ENCODE measurements at places on chromosomes 16 and 17.

DNA sequence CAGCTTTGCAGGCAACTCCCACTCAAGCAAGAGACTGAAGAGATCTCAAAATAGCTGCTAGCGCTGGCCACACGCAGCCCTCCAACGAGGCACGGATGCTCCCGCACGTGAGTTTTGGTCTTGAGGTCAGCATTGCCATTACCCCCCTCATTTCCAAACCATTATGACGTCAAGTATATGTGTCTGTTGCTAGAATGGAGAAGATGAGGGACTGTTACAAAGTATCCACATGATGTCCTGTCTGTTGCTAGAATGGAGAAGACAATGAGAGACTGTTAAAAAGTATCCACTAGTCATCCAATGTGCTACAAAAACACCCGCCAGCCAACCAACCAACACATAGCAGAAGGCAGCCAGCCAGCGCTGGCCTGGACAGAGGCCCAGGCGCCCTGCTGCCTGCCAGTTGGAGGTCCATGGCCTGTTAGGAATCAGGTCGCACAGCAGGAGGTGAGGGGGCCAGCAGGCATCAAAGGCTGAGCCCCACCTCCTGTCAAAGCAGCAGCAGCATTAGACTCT lies 24.8 kb downstream of the KLHDC4 start:
- DNase-seq = no peak

DNA sequence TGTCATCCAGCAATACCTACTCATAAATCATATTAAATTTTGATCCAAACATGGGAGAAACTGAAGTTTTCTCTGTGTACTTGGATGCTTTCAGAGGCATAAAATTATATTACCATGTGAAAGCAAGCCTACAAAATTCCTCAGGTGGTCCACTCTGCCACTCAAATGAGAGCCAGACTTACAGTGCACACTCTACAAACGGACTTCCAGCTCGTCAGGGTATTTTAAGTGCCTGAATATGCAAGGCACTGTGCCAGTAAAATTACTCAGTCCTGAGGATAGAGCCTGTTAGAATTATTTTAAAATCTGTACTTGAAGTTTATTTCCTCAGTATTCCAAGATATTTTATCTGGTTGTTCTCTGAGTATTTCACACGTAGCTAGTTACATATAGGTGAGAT lies 54.5 kb downstream of the TENT4B start:
- DNase-seq = no peak

GRCh38 chr16:84955427-84955826 lies 55.9 kb downstream of the ZDHHC7 start:
- no peak for DNase-seq

DNA sequence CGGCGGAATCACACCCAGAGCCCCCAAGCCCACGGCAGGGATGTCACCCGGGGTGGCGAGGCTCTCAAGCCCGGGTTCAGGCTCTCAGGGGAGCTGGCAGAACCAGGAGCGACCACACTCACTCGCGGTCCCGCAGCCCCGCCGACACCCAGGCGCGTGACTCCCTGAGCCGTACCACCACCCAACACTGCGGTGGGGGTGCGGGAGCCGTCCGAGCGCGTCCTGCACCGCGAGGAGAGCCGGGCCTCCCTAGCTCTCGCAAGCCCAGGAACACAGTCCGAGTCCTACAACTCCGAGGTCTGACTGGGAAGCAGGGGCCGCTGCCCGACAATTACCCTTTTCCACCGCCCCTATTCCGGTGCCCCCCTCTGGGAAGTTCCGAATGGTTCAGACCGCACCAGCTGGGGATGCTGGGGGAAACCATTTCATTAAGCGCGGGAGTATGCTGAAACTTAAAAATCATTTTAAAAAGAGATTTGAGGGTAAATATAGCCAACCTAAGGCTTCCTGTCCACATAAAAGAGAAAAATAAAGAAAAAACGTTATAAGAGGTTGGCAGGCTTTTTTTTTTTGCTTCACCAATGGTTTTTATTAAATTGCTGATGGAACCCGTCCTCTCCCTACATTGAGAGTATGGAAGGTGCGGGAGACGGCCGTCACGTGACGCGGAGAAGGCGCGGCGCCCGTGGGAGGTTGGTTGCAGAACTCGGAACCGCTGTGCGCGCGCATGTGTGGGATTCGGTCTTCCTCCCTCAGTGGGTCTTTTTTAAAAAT lies at the start of gene FLCN:
FLCN (minus strand) TSS at position 143 of the 774 bp plus-strand sequence. CDS start 9,031 bp downstream, outside the sequence.
- DNase-seq = peak; percentile 88

DNA sequence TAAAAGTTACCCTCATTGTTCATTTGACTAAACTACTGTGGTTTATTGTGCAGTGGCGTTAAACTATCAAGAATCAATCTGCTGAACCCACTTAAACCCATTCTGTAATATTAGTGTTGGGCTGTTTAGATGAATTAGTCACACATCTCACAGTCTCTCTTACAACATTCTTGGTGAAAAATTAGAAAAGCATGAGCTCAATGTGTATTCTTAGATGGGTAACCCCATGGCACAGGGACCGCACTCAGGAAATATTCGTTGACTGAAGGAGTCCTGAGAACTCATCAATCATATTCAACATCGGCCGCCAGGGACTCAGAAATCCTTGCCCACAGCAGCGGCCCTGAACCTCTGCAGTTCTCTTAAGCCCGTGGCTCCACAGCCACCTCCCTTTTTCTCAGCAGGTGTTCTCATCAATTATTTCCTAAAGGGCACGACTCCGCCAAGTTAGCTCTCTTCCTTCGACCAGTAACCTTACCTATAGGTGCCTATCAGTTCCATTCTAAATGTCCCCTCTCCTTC lies 155.6 kb downstream of the STX8 start:
- no peak for DNase-seq

DNA sequence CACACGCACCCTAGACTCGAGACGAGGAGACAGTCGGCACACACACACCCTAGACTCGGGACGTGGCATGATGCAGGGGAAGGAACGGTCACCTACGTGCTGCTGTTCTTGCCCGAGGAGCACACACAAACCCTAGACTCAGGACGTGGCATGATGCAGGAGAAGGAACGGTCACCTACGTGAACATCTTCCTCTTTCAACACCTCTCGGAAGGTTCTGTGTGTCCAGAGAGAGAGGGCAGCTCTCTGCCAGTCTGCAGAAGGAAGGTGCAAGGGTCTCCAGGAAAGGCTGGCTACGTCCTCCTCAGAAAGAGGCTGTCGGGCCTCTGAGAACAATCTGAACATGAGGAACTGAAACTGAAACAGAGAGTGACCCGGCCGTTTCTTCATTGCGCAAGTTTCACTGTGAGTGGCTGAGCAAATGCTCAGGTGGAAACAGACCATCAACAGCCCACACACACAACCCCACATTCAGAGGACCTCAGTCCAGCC lies 43.4 kb downstream of the ZNF276 start:
- no peak for DNase-seq

GRCh38 chr16:64925166-64925565 lies 196.7 kb downstream of the CDH11 start:
- DNase-seq = no peak

- no peak for DNase-seq
Measured at GRCh38 chr16:71645450-71645849, 19.5 kb downstream of the MARVELD3 start.

- no peak for DNase-seq
Measured at GRCh38 chr17:74419928-74420411, 11.9 kb upstream of the GPRC5C start.

GRCh38 chr16:58582971-58583765 lies 46.5 kb downstream of the CNOT1 start:
- no peak for DNase-seq

DNA sequence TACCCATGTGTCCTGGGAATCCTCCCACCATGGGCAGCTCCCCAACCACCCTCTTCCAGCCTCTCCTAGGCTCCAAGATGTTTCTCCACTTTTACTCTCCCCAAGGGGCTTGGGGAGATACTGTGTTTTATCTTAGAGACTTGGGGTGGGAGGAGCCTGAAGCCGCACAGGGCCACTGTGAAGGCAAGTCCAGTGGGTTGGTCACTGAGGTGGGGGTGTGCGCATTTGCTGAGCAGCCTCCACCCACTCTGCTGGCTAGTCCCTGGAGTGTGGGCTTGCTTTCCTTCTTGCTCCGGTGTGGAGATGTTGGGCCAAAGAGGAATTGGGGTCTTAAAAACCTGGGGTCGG lies 4.1 kb upstream of the CLDN9 start:
- no peak for DNase-seq

GRCh38 chr16:5175266-5175665 lies 77.7 kb upstream of the EEF2KMT start:
- no peak for DNase-seq

DNA sequence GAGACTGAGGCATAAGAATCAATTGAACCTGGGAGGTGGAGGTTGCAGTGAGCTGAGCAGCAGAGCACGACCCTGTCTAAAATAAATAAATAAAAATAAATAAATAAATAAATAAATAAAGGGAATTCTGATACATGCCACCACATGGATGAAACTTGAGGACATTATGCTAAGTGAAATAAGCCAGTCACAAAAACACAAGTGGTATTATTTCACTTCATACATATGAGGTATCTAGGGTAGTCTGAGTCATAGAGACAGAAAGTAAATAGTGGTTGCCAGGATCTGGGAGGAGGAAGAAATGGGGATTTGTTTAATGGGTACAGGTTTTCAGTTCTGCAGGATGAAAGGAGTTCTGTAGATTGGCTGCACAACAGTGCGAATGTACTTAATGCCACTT lies 16.3 kb downstream of the PIPOX start:
- DNase-seq = no peak

DNA sequence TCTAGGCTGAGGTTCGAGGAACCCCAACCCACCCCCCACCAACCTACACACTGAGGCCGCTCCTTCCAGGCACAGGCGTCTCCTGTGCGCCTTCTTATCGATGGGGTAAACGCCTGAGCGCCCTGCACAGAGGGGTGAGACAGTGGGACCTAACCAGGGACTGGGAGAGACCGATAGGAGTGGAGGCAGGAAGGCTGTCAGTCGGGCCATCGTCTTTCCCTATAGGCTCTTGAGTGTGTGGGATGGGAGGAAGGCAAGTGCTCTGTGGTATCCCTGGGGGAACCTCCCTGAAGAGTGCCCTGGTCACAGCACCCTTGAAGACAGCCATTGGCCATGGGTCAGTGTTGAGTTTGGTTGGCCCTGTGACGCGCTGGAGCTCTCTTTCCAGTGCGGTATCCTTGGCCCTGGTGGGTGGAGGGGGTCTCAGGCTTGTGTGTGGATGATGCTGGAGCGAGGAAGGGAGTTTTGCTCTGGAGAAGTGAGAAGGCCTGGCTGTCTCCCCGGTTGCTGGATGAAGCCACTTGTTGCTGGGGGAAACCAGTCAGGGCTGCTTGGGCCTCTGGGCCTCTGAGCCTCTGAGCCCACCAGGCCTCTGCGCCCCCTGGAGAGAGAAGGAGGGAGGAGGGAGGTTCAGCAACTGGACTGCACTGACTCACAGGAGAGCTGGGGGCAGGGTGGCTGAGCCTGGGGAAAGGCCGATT lies 1.7 kb downstream of the GPRC5C start:
- no peak for DNase-seq

GRCh38 chr16:49617710-49618330 lies 238.1 kb downstream of the ZNF423 start:
- DNase-seq = no peak

- DNase-seq = no peak
Measured at GRCh38 chr16:12951392-12951791, 50.0 kb downstream of the SHISA9 start.

- no peak for DNase-seq
Measured at GRCh38 chr17:43823350-43824084, 9.4 kb downstream of the MPP3 start.

DNA sequence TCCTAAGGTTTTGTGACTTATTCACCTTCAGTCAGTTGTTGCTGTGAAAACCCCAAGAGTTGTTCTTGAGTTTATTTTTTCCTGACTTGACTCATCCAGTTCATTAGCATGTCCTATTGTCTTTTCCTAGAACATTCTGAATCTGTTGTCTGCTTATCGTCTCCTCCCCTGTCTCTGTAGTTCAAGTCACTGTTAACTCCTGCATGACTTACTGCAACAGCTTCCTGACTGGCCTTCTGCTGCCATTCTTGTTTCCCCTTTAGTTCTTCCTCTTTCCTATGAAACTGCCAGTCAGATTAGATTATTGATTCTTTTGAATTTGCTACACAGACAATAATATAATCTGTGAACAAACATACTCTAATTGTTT lies 161.5 kb downstream of the FTO start:
- DNase-seq = no peak

DNA sequence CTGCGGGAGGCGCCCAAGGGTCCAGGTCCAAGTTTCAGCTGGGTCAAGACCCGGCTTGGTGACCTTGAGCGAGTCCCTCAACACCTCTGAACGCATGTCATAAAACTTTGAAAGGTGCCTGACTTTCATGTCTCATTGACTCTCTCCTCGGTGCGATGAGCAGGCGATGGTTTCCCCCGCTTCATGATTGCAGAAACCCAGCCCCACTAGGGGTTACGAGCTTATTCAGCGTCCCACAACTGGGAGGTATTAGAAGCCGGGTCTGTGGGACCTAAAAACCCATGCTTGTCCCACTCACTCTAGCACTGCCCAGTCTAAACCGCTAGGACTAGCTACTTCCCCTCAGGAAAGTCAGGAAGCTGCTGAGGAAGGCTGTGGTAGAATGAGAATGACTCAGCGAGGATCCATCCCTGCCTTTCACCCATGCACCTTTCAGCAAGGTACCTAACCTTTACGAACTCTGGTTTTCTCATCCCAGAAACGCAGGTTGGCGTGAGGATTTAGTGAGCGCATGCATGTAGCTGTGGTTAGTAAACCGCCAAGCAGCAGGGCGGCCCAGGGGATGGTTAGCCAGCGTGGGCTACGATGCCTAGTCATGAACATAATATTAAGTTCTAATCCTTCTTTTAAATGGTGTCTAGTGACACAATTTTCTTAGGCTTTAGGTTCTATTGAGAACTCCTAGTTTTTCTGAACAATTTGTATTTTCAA lies 26.2 kb upstream of the RFFL start:
- no peak for DNase-seq

DNA sequence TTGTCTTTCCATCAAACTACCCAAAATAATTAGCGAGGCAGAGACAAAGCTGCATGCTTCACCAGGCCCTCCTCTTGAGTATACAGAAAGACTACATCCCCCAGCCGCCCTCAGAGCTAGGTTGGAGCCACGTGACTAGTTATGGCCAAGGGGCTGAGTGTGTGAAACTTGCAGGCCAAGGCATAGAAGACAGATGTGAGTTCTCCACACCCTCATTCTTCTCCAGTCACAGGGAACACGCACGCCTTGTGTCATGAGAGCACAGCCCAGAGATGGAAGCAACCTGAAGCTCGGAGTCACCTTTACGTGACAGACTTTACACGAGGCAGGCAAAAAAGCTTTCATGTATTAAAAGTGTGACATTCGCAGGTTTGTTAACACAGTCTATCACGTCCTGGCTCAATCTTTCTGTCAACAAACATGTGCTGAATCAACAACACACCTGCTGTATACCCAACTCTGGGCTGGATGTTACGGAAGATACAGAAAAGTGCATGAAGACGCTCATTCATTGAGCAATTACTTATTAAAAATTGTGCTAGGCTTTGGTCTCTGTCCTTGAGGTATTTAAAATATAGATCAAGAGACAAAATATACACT lies 38.3 kb downstream of the STX8 start:
- no peak for DNase-seq

DNA sequence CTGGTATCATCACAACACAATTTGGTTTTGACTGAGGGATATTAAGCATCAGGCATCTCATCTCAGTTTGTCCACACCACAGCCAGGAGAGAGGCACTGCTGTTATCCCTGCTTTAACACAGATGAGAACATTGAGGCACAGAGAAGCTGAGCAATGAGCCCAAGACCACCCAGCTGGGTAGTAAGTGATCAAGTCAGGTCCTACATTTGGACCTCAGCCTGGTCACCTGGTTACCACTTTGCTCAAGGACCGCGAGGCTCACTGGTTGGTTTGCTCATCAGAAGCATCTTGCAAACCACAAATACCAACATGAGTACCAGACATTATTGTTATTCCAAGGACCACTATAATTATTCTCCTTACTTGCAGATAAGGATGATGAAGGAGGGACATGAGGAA lies 245.5 kb downstream of the CBLN1 start:
- no peak for DNase-seq

All from mesothelial cell of epicardium (in vitro differentiated cells).